ENCODE measurements at places on chromosomes 12 and 14.

- DNase-seq: no peak
Measured at GRCh38 chr12:105214148-105214547, 21.8 kb downstream of the APPL2 start.

GRCh38 chr14:51821822-51822221 is 38.6 kb upstream of the GNG2 start:
- DNase-seq: no peak

- no peak for DNase-seq
Measured at GRCh38 chr14:51539571-51540037, 112.1 kb upstream of the FRMD6 start.

DNA sequence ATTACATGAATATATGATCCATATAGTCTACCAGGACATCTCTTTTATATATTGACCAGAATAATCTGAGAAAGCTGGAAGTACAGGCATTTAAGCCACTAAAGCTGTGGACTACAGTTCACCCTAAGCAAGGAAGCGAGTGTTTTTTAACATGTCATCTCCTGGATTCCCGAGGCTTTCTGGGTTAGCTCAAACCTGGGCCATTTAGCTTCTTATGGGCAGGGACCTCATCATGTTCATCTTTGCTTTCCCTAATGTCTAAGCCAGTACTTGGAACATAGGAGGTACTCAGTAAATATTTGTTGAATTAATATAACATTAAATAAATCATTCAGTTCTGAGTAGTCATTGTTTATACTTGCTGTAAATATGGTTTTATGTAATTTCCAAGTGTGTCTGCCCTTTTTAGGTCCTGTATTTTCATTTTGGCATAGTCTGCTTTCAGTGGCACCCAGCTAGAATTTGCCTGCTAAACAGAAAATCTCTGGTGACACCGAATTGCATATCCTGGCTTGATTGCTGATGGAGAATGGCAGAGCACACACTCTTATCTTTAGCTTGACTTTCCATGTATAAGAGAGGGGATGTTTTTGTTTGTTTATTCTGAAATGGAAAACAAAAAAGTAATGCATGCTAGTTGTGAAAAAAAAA is 344.5 kb downstream of the ZFP36L1 start:
- no peak for DNase-seq

- DNase-seq: no peak
Measured at GRCh38 chr12:31370531-31371255, 44.7 kb upstream of the SINHCAF start.

DNA sequence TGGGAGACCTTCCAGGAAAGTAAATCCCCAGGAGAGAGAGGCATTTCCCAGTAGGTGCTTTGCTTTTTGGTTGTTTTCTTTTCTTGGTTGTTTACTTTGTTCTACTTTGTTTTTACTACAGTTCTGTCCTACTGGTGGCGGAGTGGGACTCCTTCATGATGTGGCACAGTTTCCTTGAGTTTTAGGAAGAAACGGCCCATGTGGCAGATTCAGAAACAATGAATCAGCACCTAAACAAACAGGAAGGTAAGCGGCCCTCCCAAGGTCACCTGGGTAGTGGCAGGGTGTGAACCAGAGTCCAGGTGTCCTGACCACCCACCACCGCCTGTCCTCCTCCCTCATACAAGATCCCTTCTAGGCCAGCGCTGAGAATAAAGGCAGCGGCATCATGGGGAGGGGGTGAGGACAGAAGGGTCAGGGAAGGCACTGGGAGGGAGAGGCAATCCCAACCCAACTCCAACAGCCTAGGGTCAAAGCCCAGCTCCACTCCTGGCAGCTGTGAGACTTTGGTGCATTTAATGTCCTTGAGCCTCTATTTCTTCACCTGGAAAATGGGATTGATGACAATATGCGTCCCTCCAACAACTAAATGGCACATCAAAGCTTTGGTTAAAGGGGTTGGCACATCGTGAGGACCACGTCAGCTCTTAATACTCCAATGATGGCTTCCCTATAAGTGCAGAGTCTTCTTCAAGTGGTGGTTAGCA is 111.5 kb upstream of the BCL2L14 start:
- no peak for DNase-seq

DNA sequence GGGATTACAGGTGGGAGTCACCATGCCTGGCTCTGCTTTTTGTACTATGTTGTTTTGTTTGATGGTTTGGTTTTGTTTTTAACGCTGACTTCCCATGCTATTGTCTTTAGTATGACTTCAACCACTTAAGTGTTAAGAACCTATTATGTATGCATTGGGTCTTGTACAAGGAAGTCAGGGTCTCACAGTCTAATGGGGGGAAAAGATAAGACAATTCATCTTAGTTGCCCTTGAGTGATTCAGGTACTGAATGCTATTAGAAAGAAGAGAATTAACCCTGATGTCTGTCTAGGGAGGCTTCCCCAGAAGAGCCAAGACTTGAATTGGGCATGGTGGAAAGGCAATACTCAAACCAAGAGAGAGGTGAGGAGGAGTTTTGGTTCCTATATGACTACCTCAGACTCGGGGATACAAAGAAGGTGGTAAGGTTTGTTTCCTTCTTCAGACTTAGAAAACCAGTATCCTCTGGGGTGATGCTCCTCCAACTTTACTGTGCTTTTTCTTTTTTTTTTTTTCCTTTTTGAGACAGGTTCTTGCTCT is 64.6 kb downstream of the SUSD6 start:
- no peak for DNase-seq

- DNase-seq: no peak
Measured at GRCh38 chr14:99675951-99676350, 8.1 kb upstream of the CYP46A1 start.

DNA sequence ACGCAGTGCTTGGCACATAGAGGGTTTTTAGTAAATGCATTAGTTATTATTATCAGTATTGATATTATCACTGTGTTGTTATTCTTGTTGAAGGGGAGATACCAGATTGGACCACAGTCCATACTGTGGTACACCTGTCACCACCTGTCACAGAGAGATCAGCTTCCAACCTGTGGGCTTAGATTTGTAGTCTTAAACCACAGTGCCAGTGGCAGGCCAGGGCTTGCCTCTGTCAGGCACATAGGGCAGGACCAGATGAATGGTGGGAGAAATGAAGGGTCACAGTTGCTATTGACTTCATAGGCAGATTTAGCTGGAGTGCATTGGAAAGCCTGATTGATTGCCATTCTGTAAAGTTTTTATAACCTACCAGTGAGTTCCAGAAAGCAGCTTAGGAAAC is 35.1 kb downstream of the ARL1 start:
- DNase-seq: no peak

- no peak for DNase-seq
Measured at GRCh38 chr12:45122768-45123380, 72.0 kb upstream of the DBX2 start.

DNA sequence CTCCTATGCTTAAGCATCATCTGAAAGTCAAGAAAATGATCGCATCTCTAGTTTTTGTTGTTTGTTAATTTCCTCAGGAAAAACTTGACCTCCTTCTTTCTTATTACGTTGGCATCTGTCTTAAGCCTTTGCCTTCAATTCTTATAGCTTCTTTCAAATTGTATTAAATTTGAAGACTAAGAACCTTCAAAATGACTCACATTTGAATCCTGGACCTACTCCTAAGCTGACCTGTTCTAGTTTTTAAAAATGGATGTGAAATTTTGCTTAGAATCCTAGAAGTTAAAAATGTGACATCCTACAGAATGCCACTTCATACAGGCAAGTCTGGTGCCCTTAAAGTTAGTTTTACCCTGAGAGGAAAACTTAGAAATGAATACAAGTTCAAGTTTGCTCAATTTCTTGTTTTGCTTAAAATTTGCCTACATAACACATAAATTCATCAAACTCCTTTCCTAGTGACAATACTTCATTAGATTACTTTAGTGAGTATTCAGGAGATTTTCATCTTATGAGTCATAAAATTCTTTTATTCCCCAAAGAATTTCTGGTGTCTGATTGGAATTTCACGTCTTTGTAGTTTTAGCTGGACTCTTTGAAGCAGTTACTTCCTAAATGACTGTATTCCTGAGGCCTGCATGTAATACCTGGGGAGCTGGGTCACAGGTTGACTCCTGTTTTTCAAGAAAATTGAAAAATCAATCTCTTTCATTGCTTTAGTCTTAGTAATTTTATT is 152.3 kb downstream of the MSRB3 start:
- no peak for DNase-seq

- DNase-seq: no peak
Measured at GRCh38 chr14:93957333-93957710, 19.0 kb downstream of the ASB2 start.

GRCh38 chr12:98998697-98999299 is 353.7 kb downstream of the APAF1 start:
- no peak for DNase-seq

GRCh38 chr12:43737646-43738045 is 20.9 kb downstream of the PUS7L start:
- DNase-seq: no peak

DNA sequence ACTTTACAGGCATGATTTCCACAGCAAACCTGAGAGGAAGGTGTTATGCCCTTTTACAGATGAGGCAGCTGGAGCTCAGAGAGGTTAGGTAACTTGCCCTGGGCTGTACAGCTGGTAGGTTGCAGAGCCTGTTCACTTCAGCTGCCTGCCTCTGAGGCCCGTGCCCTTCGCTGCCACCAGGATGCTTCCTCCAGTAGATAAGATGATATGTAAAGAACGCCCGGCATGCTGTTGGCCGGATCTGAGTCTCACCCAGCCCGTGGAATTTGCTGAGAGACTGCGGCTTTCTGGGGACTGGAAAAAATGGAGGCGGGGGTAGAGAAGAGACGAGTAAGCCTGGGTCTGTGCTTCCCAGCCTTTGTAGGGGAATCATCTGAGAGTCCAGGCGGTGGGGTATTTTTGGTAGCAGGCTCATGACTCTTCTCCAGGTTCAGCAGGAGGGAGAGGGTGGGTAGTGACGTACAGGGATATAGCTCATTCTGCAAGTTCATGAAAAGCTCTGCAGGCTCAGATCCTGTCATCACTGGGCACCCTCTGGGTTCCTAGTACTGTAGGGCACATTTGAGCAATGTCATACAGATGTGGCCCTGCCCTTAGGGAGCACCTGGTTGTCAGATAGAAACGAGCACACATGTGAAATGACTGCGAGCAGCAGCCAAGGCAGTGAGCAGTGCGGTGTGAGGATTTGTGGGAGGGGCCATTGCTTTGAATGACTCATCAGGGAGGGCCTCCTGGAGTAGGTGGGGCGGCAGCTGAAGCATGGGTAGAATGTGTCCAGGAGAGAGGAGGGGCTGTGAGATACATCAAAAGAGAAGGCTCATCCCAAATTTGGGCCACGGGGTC is 159.4 kb downstream of the TSPAN9 start:
- no peak for DNase-seq

DNA sequence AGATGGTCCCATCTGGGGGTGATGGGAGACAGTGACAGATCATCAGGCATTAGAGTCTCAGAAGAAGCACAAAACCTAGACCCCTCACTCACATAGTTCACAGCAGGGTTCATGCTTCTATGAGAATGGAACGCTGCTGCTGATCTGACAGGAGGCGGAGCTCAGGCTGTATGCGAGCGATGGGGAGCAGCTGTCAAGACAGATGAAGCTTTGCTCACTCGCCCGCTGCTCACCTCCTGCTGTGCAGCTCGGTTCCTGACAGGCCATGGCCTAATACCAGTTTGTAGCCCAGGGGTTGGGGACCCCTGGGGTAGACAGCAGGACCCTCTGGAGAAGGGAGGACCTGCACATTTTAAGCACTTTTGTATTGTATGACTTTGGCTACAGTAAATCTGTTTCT is 111.2 kb downstream of the LGMN start:
- DNase-seq: no peak

DNA sequence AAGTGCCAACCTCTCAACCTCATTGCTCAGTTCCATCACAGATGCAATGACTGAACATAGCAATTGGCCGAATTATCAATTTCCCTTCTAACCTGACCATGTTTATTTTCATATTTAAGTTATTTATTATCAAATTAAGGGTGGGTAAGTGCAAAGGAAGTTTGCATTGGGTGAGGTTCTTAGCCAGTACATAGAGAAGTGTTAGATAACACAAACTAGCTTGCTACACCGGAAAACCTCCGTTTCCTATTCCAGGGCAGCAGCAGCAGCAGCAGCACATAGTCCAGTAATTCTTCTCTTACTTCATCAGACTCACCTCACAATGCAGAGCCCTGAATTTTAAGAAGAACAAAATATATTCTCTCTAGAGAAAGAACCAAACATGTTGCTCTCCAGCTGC is 200.5 kb upstream of the OR4E1 start:
- no peak for DNase-seq

DNA sequence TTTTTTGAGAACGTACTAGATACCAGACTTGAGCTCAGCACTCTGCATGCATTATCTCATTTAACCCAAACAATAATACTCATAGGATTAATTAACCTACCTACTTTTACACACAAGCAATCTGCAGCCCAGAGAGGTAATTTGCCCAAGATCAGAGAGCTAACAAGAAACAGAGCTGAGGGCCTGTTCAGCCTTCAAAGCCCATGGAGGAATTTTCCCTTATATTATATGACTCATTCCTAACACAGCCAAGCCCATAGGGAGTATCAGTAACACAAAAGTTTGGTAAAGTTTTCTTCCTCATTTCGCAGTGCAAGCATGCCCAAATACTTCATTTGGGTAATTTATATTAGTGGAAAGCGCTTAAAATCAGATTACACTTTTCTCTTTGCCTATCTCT is 94.7 kb downstream of the GALC start:
- DNase-seq: no peak

DNA sequence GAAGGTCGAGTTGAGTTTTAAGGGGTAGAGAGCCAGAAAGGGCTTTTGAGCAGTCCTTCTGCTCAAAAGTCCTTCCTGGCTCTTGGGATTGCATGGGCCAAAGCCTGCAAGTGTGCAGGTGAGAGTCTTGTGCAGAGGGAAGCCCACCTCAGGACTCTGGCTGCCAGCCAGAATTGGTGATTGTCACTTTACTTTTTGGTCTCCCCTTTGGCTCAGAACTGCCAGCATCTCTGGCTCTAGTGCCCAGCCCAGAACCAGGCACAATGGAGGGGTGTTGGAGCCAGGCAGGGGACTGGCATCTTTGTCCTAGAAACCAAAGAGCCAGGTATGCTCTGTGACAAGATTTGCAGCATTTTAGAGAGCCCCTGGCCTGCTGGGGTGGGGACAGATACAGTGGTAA is 23.5 kb downstream of the FAM222A start:
- no peak for DNase-seq

- DNase-seq: no peak
Measured at GRCh38 chr12:51357374-51358047, 11.0 kb upstream of the CELA1 start.

DNA sequence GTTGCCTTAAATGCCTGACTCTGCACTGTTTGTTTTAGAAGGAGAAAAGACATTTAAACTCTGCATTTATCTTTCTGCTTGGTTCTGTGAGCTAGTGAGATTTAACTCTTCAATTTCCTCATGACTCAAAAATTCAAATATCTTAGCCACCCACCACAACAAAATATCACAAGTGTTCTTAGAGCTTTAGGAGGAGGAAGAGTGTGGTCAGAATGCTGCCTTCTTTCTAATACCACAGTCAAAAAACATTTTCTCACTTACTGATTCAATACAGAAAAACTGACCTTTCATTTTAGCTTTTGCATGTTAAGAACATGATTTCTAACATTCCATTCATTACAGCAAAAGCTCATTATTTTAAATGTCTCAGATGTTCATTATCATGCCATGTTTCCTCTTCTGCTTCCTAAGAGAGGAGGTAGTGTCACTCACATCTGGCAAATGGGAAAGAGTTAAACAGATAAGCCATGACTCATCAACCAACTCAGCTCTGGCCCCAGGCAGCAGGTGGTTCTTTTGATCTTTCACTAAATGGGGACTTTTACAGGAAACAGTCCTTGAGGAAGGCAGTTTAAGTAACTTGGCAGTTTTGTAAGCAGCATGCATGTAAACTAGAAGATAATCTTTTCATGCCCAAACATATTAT is 56.4 kb upstream of the RNU6-8 start:
- DNase-seq: no peak

All from stimulated activated CD4-positive, alpha-beta T cell treated with anti-CD3 and anti-CD28 coated beads, Interleukin-12 subunit alpha, Interleukin-12 subunit beta, amount 100 ng/mL, for 4 hours (primary cell).